ENCODE measurements at places on chromosomes 3 and 15.

DNA sequence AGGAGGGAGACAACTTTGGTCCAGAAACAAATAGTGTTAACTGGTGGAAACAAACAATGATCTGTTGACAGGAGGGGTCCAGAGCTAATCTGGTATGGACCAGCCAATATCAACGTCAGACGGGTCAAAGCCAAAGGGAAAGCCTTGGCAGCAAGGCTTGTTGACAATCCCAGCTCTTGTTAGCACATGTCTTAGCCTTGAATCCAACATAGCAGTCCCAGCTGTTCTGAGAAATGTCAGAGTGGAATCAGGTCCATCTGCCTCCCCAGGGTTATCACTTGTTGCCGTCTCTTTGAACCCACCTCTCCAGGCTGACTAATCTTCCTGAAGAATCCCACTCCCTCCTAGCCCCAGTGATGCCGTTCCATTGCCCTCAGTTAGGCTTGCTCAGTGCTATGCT, 404.6 kb upstream of the MCTP2 start:
- H3K4me1 ChIP-seq = no peaks in the 10 kb centered on the region
- H3K27ac ChIP-seq = no peak overlapping the region
- H3K27me3 ChIP-seq = no peaks in the 10 kb centered on the region
- DNase-seq = no peak
- H3K36me3 ChIP-seq = no peaks in the 10 kb centered on the region
- H3K4me3 ChIP-seq = no peak overlapping the region

DNA sequence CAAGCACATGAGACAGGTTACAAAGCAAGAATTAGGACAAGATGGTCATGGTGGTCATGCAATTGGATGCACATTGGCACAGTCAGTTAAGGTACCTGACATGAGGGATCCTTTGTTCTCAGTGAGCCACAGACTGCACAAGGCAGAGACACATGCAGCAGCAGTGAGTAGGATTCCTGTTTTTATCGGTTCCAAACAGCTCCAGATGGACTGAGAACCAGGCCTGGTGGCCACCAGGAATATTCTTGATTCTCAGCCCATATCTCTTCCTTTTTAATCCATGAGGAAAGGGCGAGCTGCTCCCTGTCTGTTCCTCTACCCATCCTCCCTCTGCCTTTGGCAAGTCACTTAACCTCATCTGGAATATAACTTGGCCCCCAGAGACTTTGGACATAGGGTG, 410.8 kb downstream of the GAP43 start:
- H3K36me3 ChIP-seq = no peaks in the 10 kb centered on the region
- no peaks in the 10 kb centered on the region for H3K4me1 ChIP-seq
- no peaks in the 10 kb centered on the region for H3K27me3 ChIP-seq
- DNase-seq = no peak
- no peak overlapping the region for H3K27ac ChIP-seq
- no peak overlapping the region for H3K4me3 ChIP-seq

GRCh38 chr3:17573396-17573795, 169.0 kb downstream of the TBC1D5 start:
- no peaks in the 10 kb centered on the region for H3K36me3 ChIP-seq
- no peaks in the 10 kb centered on the region for H3K27me3 ChIP-seq
- H3K27ac ChIP-seq = no peak overlapping the region
- DNase-seq = no peak
- no peaks in the 10 kb centered on the region for H3K4me1 ChIP-seq
- H3K4me3 ChIP-seq = no peak overlapping the region

- H3K27ac ChIP-seq = no peak overlapping the region
- DNase-seq = no peak
- H3K4me3 ChIP-seq = no peak overlapping the region
- H3K4me1 ChIP-seq = peaks cover 3% of the 10 kb centered on the region
- H3K36me3 ChIP-seq = no peaks in the 10 kb centered on the region
Measured at GRCh38 chr15:57037548-57037947, 119.1 kb downstream of the TCF12 start.

DNA sequence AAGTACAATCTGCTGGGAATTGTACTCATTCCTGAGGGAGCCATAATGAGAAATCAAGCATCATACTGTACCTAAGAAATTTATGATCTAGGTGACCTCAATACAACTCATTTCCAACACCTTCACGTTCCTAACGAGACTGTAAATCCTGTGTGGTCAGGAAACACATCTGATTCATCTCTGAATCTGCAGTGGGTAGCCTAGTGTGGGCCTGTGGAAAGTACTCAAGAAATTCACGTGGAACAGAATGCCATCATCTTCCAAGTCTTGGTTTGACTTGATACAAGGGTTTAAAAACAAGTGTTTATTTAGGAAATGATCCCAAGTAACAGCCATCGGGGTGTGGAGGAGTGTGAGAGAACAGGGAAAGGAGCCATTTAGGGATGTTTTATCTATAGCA, 568.9 kb downstream of the EDEM1 start:
- DNase-seq = no peak
- no peak overlapping the region for H3K27ac ChIP-seq
- no peaks in the 10 kb centered on the region for H3K36me3 ChIP-seq
- H3K4me3 ChIP-seq = no peak overlapping the region

DNA sequence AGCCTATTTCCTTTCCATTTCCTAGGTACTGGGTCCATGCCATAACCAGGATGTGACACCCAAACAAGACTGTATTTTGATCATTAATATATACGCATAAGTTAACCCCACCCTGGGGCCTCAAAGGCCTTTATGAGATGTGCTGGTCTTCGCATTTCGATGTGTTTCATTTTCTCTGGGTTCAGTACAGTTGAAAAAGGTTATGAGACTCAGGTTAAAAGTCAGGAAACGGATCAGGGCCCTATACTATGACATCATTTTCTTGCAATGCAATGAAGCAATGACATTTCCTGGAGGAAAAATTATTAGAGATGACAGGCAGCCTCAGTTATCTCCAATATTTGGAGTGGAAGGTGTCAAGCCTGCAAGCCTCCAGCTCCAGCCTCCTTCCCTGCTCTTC, 31.7 kb downstream of the TMEM212 start:
- no peak overlapping the region for H3K4me3 ChIP-seq
- H3K36me3 ChIP-seq = no peaks in the 10 kb centered on the region

DNA sequence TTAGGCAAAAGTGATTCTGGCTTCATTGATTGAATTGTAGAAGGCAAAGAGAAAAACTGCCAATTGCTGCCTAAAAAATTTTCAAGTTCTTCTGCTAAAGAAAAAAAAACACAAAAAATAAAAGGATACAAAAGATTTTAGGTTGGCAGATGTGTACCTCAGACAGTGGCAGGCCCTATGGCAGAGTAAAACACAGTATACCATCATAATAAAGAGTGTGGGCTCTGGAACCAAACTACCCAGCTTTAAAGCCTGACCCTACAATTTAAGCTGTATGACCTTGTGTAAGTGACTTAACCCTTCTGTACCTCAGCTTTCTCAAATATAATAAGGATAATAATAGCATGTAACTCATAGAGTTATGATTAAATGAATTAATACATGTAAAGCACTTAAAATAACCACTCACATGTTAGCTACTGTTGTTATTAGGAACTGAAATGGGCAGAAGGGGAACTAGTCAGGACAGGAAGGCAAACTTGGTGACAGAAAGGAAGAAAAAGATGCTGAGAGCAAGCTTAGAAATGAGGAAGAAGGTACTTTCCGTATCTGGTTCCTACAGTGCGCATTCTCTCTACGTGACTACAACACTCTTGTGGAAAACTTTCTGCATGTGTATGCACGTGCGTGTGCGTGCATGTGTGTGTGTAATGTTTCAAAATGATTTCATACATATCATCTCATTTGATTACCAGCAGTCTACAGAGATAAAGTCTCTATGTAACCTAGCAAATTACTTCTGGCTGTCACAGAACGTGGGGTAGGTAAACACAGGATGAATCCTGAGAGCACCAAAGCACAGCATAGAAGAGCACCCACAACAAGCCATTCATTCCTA, 13.6 kb upstream of the GATM start:
- DNase-seq = no peak
- no peaks in the 10 kb centered on the region for H3K4me1 ChIP-seq

- peaks cover 29% of the 10 kb centered on the region for H3K36me3 ChIP-seq
- DNase-seq = no peak
- no peaks in the 10 kb centered on the region for H3K27me3 ChIP-seq
- H3K4me1 ChIP-seq = peaks cover 60% of the 10 kb centered on the region
- H3K27ac ChIP-seq = no peak overlapping the region
Measured at GRCh38 chr3:15325228-15325627, 7.2 kb downstream of the SH3BP5 start.

DNA sequence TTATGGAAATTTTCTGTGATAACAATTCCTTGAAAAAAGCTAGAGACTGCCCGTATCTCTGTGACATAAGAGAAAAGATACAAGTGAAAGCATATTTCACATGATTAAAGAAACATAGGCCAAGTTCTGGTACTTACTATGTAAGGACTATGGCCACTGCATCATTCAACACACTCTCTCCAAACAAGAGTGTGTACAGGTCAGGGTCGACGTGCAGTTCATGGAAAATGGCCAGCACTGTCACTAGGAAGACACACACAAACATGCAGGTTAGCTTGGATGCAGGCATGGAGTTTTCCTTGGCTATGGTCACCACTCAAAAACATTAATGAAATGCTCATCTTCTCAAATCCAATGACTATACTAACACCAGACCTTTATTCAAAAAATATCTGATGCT, 196.2 kb downstream of the SLC9A9 start:
- no peaks in the 10 kb centered on the region for H3K27me3 ChIP-seq
- no peak overlapping the region for H3K27ac ChIP-seq
- DNase-seq = no peak
- no peaks in the 10 kb centered on the region for H3K36me3 ChIP-seq
- H3K4me3 ChIP-seq = no peak overlapping the region

- no peak for DNase-seq
- H3K27me3 ChIP-seq = no peaks in the 10 kb centered on the region
- no peaks in the 10 kb centered on the region for H3K4me1 ChIP-seq
- H3K36me3 ChIP-seq = no peaks in the 10 kb centered on the region
Measured at GRCh38 chr3:86954226-86954625, 36.7 kb downstream of the VGLL3 start.

DNA sequence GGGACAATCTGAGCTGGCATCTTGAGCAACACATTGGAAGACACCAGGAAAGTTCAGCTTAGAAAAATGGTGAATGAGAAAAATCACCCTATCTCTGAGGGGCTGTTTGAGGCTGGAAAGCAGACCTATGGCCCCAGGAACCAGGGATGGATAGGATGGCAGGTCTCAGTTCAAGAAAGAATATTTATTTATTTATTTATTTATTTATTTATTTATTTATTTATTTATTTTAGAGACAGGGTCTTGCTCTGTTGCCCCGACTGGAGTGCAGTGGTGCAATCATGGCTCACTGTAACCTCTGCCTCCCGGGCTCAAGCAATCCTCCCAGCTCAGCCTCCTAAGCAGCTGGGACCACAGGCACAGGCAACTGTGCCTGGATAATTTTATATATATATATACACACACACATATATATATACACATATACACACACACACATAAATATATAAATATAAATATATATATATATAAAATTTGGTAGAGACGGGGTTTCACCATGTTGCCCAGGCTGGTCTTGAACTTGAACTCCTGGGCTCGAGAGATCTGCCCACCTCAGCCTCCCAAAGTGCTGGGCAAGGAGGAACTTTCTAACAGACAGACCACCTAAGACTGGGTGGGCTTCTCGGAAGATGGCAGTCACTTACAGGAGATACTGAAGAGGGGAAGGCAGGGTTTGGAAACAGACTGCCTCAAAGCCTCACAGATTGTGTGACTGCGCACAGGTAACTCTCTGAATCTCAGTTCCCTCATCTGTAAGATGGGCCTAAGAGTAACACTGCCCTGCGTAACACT, 29.7 kb downstream of the CCDC13 start:
- H3K27ac ChIP-seq = no peak overlapping the region
- no peak for DNase-seq
- H3K4me3 ChIP-seq = no peak overlapping the region
- H3K27me3 ChIP-seq = no peaks in the 10 kb centered on the region

- H3K4me1 ChIP-seq = no peaks in the 10 kb centered on the region
- H3K27ac ChIP-seq = no peak overlapping the region
- no peaks in the 10 kb centered on the region for H3K27me3 ChIP-seq
- no peaks in the 10 kb centered on the region for H3K36me3 ChIP-seq
- no peak for DNase-seq
Measured at GRCh38 chr3:167184511-167184910, 195.6 kb downstream of the ZBBX start.

DNA sequence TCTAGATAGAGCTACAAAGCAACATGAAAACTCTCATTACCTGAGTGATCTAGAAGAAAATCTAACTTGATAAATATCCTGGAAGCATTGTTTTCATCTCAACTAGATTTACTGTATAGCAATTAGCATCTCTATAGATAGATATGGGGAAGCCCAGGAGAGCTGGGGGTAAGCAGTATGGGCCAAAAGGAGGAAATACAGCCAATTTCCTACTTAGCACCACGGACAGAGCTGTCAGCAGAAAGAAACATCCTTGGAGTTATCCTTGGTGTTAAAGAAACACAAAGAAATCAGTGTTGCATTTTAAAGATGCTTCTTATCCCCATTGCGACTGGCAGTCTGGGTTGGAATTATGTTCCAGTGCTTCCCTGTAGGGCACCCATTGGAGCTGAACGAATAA, 126.2 kb downstream of the TIGIT start:
- no peak overlapping the region for H3K4me3 ChIP-seq
- H3K27me3 ChIP-seq = no peaks in the 10 kb centered on the region
- no peak for DNase-seq
- H3K27ac ChIP-seq = no peak overlapping the region

- peaks cover 6% of the 10 kb centered on the region for H3K27me3 ChIP-seq
- H3K4me1 ChIP-seq = no peaks in the 10 kb centered on the region
- H3K4me3 ChIP-seq = no peak overlapping the region
- no peak overlapping the region for H3K27ac ChIP-seq
Measured at GRCh38 chr15:77568014-77568972, 64.4 kb downstream of the LINGO1 start.

DNA sequence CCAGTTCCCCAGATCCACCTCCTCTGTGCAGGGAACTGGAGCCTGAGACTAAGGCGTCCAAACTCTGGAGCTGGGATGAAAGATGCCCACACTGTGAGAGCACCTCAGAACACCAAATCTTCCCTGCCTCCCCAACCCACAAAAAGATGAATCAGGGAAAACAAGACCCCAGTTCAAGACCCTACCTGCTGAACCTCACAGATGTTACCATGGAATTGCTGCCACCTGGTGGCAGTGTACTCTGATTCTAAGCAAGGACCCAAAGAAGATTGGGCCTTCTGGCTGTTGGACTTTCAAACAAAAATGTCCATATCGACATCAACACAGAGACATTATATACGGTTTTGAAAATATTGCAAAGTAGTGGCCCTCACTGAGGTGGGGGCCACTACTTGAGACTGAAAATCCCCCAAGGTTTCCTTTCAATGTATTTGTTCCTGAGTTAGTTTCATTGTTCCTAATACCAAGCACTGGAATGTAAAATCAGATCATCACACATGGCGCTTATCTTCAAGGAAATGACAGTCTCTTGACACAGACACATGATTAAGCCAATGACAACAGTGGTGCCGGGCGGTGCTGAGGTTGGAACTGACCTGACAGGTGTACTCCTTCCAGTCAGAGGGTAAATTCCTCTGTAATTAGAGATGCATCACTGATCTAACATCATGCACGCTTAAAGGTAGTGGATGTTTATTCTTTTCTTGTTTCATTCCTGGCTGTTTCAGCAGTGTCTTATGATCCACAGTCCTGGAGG, 67.6 kb downstream of the SLC6A11 start:
- H3K27ac ChIP-seq = no peak overlapping the region
- no peaks in the 10 kb centered on the region for H3K27me3 ChIP-seq
- no peaks in the 10 kb centered on the region for H3K36me3 ChIP-seq

- H3K27me3 ChIP-seq = no peaks in the 10 kb centered on the region
- no peak for DNase-seq
- no peak overlapping the region for H3K4me3 ChIP-seq
- no peak overlapping the region for H3K27ac ChIP-seq
Measured at GRCh38 chr15:35705884-35706585, 160.1 kb upstream of the DPH6 start.

All from DND-41 (cell line).